ENCODE measurements at places on chromosomes 7 and 10.

GRCh38 chr10:123854498-123854897 is 37.1 kb downstream of the CPXM2 start:
- no peak for DNase-seq

DNA sequence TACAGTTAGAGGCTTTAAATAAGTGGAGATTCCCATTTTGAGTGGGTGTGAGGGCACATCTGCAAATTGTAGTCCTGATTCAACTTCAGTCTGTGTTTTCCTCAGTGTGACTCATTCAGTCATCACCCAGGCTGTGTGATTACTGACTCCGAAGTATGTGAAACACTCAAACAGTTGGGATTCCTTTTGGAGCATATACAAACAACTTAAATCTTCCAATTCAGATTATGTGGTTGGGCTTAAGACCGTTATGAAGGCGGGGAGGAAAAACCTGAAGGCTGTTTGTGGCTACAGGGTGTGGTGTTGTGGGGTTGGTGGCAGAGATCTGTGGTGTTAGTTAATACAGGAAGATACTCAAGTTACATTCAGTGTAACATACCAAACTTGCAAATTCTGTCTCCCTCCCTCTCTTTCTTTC is 259.7 kb upstream of the FERD3L start:
- DNase-seq = no peak

GRCh38 chr10:4658777-4659176 is 167.2 kb upstream of the AKR1E2 start:
- no peak for DNase-seq

- DNase-seq = no peak
Measured at GRCh38 chr10:77524281-77524711, 113.3 kb downstream of the KCNMA1 start.

DNA sequence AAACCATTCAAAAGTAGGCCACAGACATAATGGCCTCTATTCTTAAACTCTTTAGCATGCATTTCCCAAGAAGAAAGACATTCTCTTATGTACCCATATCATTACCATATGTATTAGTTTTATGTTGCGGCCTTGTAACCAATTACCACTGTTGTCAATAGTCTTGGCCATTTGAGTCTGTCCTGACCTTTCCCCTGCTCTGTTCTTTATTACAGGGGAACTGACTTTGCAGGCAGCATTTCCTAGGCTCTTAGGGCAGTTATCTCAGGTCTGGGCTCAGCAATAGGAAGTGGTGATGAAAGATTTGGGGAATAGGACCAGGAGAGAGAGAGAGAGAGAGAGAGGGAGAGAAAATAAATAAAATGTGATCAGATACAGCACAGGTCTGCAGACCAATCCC is 194.5 kb upstream of the LRGUK start:
- no peak for DNase-seq

DNA sequence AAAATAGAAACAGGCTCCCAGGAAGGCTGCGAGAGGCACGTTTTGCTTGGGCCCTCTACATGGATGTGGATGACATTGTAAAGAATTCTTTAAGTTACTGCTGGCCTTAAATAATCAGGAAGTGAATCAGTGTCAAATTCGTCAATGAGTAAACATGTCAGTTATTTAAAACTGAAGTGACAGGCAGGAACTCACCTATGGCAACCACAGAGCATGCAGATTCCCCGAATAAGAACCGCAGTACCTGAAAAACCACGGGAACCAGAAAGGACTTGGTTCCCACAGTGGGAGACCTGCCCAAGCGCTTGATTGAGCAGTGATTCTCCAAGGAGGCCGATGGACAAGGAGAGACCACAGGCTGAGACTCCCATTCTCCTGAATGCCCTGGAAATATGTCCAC is 351.2 kb upstream of the AKR1E2 start:
- DNase-seq = no peak

DNA sequence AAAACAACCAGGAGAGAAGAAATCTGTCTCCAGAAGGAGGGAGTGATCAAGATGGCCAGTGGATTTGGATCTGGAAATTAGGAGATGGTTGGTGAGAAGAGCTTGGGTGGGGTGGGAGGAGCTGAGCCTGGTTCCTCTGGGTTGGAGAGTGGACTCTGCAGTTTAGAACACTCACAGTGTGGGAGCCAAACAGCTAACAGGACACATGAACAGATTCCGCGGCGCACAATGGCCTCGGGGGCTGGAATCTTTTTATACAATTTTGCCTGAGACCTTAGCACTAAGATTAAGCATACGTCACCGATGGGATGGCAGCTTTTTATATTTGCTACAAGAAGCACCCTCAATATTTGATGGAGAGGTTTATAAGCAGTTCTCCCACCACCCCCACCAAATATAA is 2.9 kb downstream of the ECHDC3 start:
- DNase-seq = no peak

DNA sequence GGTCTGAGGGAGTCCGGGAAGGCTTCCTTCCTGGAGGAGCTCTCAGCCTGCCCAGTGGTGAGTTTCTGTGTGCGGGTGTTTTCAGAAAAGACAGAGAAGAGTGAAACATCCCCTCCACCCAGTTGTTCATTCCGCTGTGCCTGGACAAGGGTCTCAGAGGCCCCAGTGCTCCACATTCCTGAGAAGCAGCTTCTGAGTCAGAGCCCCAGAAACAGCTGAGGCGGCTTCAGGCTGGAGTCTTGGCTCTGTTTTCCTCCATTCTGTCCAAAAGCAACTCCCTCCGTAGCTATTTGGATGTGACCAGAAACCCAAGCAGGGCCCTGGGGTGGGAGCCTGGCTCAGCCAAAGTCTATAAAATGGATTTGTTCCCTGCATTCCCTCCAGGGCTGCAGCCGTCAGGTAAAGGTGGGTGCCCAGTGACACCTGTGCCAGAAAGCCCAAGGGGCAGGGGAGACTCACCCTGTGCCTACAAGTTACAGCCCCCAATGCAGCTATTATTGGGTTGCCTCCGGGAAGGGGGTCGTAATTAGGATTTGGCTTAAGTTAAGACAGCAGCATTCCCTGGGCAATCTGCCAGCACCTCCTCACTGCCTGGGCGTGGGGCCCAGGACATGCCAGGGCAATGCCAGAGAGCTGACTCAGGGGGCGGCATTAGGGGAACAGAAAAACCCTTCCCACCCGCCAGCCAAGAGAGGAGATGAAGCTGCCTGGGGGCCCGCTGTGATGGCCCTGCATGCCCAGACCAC is 13.1 kb upstream of the CAMK2G start:
- no peak for DNase-seq

- no peak for DNase-seq
Measured at GRCh38 chr7:121753944-121754343, 119.0 kb upstream of the PTPRZ1 start.

GRCh38 chr7:87598234-87599009 is 2.3 kb downstream of the ABCB1 start:
- no peak for DNase-seq

DNA sequence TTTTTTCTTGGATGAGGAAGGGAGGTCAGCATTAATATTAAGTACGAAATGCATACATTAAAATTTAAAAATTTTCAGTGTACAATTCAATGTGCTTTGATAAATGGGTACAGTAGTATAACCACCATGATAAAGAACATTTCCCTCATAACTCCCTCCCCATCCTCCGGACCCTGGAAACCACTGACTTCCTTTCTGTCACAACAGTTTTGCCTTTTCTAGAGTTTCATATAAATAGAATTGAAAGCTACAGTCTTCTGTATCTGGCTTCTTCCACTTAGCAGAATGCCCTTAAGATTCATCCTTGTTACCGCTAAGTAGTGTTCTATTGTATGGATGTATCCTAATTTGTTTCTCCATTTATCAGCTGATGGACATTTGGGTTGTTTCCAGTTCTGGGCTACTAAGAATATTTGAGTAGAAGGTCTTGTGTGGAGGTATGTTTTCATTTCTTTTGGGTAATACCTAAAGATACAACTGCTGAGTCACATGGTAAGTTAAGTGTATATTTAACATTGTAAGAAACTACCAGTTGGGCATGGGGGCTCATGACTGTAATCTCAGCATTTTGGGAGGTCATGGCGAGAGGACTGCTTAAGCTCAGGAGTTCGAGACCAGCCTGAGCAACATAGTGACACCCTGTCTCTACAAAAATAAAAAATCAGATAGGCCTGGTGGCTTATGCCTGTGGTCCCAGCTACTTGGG is 30.8 kb downstream of the ABI1 start:
- DNase-seq = no peak

GRCh38 chr7:135748770-135749169 is at the start of gene FAM180A:
TSS of gene FAM180A (minus strand) at chr7:135748813. CDS start at chr7:135748580, 233 bp downstream.
- DNase-seq = no peak

DNA sequence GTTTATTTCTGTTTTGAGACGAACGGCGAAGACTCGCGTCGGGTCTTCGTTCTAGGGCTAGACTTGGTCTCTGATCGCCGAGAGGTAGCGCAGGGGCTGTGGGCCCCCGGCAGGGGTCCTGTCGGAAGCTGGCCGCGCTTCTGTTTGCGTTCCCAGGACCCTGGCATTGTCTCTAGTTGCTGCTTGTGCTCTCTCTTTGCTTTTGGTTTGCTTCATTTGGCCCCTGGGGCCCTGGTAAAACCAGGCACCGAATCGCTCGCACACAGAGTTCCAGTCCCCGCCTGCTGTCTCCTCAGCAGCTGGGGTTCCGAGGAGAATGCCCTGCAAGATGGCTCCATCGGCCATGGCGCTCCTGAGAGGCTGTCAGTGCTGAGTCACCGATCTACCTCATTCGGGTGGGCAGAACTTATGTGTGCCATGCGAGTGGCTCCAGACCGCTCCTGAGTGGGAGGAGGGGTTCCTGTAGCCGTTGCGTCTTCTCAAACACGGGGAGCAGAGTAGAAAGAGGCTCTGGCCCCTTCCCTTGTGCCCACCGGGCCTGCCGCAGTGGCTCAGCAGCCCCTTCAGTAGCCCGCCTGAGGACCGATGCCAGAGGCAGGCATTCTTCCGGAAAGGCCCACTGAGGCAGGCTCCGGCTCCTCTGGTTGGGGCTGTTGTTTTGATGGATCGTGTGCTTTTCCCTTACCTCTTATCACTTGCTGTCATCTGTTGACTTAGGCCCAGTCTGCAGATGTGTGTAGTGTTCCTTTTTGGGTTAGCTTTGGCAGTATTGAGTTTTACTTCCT is 826 bp downstream of the CHPF2 start:
- DNase-seq = peak; percentile 85

DNA sequence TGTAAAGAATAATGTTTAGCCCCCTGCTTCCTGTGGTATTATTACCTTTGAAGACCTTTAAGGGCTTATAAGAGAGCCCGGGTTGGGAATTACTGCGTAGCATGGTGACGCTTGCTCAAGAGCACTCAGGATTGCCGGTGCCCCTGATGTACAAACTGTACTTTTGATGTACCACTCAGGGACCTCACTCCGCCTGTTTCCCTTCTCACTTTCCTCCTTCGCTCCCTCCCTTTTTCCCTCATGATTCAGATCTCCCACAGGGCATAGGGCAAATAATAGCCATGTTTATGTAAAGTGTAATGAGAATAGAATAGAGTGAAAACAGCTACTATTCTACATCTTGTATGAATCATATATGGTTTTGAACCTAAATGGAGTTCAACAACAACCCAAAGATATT is 77.8 kb upstream of the PDCD4 start:
- DNase-seq = no peak

- no peak for DNase-seq
Measured at GRCh38 chr7:100171840-100172239, 3.4 kb upstream of the GAL3ST4 start.

Data from stimulated activated CD4-positive, alpha-beta T cell treated with anti-CD3 and anti-CD28 coated beads, Interleukin-1b, Interleukin-23, amount 100 ng/mL, for 48 hours (primary cell).